ENCODE measurements at places on chromosomes 1 and 21.

DNA sequence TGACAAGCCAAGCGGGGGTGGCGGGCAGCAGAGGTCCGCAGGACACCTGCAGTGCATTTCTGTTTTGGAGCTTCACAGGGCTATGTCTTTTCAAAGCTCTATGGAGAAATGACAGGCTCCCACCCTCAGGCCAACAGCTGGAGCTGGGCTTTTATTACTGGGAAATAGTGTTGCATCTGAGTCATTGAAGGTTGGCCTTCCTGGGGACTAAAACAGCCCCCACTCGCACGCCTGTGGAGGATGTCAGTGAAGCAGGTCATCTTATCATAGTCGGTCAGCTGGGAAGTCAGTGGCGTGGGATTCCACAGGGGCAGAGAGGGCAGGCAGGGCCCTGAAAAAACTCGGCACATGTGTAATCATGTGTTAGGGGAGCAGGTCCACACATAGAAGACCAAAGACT is 55.3 kb downstream of the NTPCR start:
- no peak for DNase-seq

DNA sequence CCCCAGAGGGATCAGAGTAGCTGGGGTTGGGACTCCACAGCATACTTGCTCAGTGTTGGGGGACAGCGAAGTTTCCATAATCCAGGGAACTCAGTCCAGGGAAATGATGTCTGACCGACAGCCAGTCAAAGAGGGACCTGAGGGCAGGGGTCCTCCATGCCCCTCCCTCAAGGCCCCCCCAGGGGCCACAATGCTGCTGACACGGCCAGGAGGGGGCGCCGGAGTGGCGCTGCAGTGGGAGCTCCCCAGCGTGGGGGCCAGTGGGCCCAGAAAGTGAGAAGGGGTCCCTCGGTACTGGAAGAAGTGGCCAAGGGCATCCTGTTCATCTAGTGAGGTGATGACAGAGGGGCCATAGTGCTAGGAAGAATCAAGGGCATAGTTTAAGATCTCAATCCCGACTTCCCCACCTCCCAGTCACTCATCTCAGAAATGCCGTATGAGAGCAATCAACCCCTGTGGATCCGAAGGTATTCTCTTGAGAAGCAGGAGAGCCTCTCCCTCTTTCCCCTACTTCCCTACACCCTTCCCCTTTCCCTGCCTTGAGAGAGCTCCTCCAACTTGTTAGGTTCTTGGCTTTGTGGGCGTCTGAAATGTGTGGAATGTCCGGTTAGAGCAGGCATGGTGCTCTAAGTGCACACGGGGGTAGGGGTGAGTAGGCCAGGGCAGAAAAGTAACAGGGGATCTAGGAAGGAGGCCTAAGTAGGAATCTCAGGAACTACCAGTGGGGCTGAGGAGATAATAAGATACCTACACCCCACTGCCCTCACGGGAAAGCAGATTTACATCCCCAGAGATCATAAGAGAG is 4.1 kb downstream of the NUDT17 start:
- peak; percentile 90 for DNase-seq

DNA sequence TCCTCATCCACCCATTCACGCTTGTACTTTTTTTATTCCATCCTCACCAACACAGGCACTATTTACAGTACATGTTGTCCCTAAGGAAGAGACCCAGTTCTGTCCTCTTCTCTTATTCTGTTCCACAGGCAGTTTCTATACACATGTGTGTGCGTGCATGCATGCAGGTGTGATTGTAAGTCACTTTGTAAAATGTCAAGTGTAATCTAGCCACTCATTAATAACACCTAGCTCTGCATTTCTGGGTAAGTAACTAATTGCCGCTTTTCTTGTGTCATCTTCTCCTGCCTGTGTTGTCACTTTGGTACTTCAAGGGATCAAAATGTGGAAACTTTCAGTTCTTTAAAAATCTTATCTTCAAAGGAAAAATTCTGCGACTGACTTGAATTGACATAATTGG is 377.2 kb downstream of the SEC16B start:
- DNase-seq: no peak

DNA sequence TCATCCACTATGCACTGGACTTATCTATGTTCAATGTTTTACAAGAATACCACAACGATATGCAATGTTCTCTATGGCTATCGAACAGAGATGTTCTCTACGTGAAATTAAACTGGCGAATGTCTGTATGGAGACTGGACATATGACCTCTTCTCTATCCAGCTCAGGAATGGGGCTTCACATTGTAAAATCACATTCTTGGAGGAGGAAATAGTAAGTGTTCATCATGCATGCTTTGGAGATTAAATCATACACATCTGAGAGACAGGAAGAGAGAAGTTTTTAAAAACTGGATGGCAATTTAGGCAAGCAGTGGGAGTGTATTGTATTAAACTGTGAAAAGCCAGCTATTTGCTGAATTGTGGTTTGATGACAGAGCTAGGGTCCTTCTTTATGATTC is 47.9 kb upstream of the RGL1 start:
- DNase-seq: peak; percentile 63

GRCh38 chr1:35120458-35121133 is 41.4 kb downstream of the ZMYM1 start:
- DNase-seq: peak; percentile 36

DNA sequence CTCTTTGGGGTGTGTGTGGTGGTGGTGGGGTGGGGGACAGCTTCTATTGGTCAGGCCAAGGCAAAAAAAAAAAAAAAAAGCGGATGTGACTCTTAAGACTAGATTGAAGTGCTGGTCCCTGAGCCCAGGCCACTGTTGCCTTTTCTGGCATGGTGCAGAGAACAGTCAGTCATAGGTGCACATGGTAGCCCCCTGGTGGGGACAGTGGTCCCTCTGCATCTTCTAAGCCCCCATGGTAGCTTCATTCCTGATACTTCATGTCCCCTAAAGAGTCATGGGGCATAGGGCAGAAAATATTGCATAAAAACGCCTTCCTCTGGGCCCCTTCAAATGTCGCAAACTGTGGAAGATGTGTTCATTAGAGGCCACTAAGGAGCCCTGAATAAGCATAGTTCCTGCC is 371.8 kb downstream of the NPHP4 start:
- DNase-seq: no peak

GRCh38 chr1:68551459-68551858 is 54.6 kb upstream of the DEPDC1 start:
- no peak for DNase-seq

DNA sequence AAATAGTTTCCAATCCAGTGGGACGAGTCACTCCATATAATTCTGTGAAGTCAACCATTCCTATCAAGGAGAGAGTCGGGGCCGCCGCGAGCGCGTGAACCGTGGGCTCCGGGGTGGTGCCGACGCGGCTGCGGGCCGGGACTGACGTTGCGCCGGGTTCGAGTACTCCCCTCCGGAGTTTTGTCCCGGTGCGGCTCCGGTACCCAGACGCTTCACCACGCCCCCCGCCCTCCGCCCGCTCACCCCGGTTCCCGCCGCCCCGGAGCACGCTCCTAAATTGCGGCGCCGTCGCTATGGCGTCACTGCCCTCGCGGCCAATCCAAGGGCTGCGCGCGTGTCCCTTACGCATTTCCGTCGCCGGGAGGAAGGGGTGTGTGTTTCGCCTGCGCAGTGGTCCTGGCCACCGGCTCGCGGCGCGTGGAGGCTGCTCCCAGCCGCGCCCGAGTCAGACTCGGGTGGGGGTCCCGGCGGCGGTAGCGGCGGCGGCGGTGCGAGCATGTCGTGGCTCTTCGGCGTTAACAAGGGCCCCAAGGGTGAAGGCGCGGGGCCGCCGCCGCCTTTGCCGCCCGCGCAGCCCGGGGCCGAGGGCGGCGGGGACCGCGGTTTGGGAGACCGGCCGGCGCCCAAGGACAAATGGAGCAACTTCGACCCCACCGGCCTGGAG is at the start of gene ATAD3B:
Gene ATAD3B, plus strand, starts transcription at position 377 of the 664 bp plus-strand sequence. Its CDS starts 120 bp downstream, at position 497.
- DNase-seq: peak; percentile 98

GRCh38 chr1:224929335-224930237 is at the start of gene DNAH14:
DNAH14 (plus strand) TSS chr1:224929675; CDS start chr1:224952703, 23,028 bp downstream.
- peak; percentile 51 for DNase-seq

DNA sequence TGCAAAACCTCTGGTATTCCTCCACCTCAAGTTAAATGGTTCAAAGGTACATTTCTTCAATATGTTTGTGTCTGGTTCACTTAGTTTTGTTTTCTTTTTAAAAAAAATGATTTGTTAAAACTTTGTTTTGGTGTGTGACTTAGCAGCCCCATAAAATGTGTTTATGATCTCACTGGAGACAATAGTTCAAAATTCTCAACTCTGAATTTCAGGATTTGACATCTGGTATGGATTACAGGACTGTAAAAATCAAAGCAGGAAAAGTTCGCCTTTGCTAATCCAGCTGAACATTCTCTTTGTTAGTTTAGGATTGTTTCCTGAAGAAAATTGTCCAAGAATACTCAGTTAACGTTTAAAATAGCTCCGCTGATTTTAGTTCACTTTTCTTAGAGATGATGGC is 231.7 kb downstream of the HMCN1 start:
- no peak for DNase-seq

GRCh38 chr1:62746086-62746808 is 37.7 kb upstream of the ATG4C start:
- DNase-seq: peak; percentile 47

DNA sequence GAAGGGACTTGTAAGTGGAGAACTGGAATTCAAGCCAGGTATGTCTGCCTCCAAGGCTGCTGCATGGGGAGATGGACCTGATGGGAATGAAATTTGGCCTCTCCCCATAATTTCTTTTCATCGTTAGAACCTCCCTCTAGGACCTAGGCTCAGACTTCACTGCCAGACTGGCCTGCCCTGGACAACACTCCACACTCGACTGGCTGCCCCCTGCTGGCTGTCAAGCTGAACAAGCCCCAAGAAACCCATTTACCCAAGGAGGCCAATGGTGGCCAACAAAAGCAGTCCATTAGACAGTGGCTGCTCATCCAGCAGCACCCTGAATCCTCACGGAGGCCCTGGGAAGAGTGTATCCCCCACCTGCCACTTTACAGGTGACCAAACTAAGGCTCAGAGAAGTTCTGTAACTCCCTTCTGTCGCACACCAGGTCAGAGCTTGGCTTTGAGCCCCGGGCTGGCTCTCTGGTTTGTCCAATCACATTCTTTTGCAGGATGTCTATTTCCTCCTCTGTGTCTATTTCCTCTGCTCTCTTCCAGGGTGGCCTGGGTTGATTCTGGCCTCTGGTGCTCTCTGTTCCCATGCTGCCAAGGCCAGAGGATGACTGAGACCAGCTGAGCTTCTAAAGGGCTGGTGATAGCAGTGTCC is 3.8 kb downstream of the RNF186 start:
- DNase-seq: peak; percentile 52

DNA sequence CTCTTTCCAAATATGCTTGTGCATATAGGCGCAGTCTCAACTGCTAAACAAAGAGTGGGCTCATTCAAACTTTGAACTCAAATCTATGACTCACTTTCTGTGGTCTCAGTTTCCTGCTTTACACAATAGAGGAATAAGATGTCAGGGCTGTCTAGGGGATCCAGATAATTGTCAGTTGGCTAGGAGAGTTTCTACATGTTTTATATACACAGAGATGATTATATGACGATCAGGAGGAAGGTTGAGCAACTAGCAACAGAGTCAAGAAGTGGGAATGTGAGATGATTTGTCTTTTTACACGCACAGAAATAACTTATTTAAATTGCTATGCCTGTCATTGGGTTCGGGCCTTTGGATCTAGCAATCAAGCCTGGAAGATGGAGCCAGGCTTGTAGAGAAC is 299.4 kb upstream of the LYPLAL1 start:
- no peak for DNase-seq

DNA sequence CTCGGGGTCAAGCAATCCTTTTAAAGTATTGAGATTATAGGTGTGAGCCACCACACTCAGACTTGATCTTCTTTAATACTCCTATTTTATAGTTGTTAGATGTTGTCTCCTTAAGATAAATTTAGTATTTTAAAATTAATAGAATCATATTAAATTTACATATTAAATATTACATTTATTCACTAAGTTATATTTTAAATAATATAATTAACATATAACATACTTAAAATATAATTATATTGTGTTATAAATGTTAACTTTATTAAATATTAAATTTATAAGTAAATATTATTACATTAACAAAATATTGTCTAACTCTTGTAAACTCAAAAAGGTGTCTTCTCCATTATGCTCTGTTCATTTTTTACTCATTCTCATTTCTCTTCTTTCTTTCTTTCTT is 675.9 kb upstream of the ADGRL4 start:
- DNase-seq: no peak

- DNase-seq: no peak
Measured at GRCh38 chr1:7943251-7943650, 2.6 kb upstream of the TNFRSF9 start.

GRCh38 chr1:160685266-160685665 is 26.4 kb downstream of the CD48 start:
- no peak for DNase-seq

- no peak for DNase-seq
Measured at GRCh38 chr1:90835661-90836344, 118.7 kb upstream of the BARHL2 start.

GRCh38 chr1:167057241-167057688 is 32.9 kb downstream of the GPA33 start:
- peak; percentile 40 for DNase-seq

DNA sequence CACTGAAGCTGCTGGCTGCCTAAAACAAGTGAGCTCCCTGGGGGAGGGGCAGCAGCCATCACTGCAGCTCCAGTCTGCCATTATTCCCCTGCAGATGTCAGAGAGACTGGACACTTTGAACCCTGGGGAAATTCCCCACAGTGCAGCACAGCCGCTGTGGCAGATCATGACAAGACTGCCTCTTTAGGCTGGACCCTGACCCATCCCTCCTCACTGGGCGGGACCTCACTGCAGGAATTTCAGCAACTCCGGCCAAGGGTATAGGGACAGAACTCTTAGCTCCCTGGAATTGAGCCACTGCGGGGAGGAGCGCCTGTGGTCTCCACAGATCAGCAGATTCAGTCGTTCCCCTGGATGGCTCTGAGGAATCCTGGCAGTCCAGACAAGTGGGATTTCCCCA is 964.6 kb downstream of the BRINP3 start:
- no peak for DNase-seq

- peak; percentile 81 for DNase-seq
Measured at GRCh38 chr1:181038399-181038873, 4.7 kb downstream of the MR1 start.

DNA sequence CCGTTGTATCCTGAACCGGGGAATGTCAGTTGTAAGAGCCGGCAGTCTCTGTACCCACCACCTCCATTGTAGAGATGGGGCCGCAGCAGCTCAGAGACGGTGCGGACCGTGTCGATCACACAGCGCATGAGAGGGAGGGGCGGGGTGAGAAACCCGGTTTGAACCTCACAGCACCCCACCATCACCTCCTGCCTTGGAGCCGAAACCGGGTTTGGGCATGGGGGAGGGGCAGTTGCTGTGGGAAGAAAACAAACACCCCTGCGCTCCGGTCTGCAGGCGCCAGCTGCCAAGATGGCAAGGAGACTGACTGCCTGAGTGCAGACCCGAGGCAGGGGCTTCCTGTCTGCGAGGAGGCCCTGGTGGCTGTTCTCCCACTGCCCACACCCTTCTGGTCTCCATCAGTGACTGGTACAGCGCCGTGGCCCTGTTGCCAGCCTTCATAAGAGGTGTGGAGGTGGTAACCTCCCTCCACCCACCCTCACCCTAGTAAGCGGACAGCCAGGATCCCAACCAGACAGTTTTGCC is 69.2 kb upstream of the SSBP3 start:
- no peak for DNase-seq
